ENCODE measurements at places on chromosomes 5 and 9. TPM values are rescaled to one million over a fixed set of nuclear protein-coding genes. Genes with fewer than 3 reads are reported as not detected.

GRCh38 chr9:116027096-116027495 lies 126.5 kb upstream of the PAPPA start:
- DNase-seq = no peak

The MARVELD2 gene
- 2.0 TPM for total RNA-seq

GRCh38 chr5:27906481-27906880 lies 868.1 kb upstream of the CDH9 start:
- DNase-seq = no peak

The SLC25A2 gene
- 0.48 TPM for total RNA-seq

DNA sequence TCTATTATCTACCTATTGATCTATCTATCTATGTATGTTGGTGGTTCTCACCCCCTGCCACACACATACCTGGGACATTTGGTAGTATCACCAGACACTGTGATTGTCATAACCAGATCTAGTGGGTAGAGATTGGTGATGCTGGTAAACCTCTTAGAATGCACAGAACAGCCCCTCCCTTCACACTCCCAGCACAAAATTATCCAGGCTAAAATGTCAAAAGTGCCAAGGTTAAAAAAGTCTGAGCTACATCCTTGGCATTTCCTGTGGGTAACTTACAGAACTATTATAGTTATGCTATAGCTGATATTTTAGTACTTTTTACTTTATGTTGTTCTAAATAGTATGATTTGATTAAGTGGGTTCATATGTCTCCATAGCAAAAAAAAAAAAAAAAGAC lies 151.0 kb downstream of the FER start:
- no peak for DNase-seq

GRCh38 chr9:3241290-3241689 lies 284.5 kb downstream of the RFX3 start:
- no peak for DNase-seq

GRCh38 chr5:59390074-59390659 lies 503.4 kb downstream of the PDE4D start:
- no peak for DNase-seq

- DNase-seq = no peak
These were observed 296.7 kb downstream of the CSNK1G3 start for GRCh38 chr5:123808461-123809380.

The SCGB3A2 gene
- not detected for total RNA-seq

GRCh38 chr5:116572350-116573278 lies 2.0 kb downstream of the SEMA6A start:
- DNase-seq = no peak

GRCh38 chr5:116507051-116507537 lies 67.5 kb downstream of the SEMA6A start:
- DNase-seq = no peak

The NHP2 gene
- 74.1 TPM for total RNA-seq

GRCh38 chr5:137069358-137069757 lies 429.8 kb downstream of the SPOCK1 start:
- DNase-seq = no peak

The DNAJA1 gene
- 81.9 TPM for total RNA-seq

GRCh38 chr5:149750596-149750995 lies 20.5 kb downstream of the PPARGC1B start:
- no peak for DNase-seq

DNA sequence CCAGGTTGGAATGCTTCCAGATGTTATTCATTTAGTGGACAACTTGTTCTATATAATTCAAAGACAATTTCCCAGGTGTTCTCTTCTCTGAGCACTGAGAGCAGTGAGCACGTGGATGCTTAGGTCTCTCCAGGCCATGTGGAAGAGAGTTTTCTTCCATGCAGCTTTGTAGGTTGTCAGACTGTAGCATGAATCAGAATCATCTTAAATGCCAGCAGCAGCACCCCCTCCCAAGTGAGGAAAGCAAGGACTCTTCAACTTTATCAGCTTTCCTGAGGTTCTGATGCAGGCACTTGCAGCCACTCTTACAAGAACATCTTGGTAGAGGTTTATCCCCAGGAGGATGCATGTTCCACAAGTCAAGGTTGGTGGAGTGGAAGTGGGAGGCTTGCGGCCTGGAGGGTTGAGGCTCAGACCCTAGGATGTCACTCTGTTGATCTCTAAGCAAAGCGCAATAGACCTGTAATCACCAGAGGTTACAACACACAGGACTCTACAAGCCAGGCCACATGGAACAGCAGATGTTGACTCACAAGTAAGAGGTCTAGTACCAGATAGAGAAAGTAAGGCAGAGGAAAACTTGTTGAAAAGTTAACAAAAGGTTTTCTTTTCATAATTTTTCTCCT lies 47.7 kb downstream of the UGCG start:
- no peak for DNase-seq

- no peak for DNase-seq
These were observed 818.8 kb upstream of the TYRP1 start for GRCh38 chr9:11874414-11874813.

DNA sequence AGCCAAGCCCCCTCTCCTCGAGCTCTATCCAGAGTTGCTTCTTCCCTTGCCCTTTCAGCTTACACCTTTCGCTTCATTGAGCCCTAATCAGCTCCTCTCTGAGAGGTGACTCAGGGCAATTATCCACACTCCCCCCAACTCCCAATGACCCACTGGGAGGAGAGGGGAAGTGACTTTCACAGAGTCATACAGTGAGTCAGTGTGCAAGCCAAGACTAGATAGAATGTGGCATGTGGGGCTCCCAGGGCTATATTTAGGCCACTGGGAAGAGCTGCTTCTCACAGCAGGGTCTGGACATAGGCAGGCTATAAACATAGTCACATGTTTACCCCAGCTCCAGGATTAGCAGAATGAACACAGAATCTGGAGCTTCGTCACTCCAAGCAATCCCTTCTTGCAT lies 57.4 kb downstream of the NRG2 start:
- DNase-seq = no peak

DNA sequence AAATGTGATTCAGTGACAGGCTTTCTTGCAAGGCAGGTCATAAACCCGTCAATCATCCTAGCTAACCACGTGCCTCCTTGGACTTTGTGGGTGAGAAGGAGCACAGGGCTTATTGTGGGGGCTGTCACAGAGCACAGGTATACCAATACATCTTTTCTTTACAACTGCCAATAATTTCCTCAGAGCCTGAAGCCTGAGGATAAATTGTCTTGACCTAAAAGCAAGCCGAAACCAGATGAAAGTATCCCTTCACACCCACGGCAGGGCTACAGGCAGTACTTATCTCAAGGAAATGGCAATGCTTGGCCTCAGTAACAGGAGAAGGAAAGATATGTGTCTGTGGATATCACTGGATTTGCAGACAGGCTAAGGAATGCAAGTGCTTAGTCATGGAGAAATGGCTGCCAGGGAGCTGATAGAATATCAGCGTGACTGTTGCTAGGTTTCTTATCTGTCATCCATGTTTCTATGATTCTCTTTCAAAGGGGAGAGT lies 90.3 kb upstream of the ZNF366 start:
- DNase-seq = no peak

The PCDHGA9 gene
- 0.97 TPM for total RNA-seq

- DNase-seq = no peak
These were observed 75.1 kb downstream of the ALDH7A1 start for GRCh38 chr5:126519637-126520592.

The NDUFA8 gene
- 49.7 TPM for total RNA-seq

The MYMK gene
- total RNA-seq = not detected

The TICAM2 gene
- total RNA-seq = 4.0 TPM

DNA sequence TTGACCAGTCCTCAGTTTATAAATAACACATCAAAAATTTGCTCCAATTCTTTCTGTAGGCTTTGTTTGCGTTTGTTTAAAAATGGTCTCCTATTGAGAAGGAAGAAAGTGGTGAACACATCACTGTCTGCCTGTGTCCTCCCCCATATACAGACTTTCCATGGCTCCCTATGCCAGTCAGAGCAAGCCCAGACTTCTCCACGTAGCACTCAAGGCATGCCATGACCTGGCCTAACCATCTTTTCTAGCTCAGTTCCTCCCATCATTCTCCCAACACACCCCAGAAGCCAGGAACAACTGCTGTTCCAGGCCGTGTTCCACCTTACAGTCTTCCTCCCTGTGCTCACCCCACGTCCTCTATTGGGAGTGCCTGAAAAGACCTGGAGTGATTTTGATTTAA lies 129.6 kb upstream of the ZNF618 start:
- DNase-seq = no peak

DNA sequence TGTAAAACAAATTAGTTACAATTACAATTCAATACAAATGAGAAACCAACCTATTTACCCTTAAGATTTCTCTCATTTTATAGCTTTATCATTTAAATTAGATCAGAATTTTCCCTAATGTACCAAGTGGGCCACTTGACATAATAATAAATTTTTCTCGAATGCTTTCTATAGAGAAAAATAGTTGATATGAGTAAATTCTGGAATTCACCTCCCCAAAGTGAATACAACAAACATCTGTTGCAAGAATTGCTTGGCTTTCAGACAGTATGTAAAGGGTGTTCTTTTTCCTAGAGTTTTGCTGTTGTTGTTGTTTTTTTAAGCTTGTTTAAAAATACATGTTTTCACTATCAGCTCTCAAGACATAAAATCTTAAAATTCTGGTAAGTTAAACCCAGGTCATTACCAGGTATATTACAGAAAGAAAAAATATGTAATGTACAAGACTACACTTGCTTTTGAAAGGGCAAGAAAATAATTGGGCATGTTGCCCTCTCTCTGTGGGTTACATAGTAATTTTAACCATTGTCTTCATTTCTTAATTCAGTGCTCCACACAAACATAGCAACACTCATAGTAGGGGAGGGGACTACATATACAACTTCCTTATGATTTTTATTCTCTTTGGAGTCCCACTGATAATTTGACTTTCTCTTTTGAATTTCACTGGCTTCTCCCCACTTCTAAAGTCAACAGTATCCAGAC lies 200.6 kb downstream of the ARL15 start:
- no peak for DNase-seq

GRCh38 chr5:136032564-136032963 lies 3.8 kb downstream of the TGFBI start:
- DNase-seq = no peak

GRCh38 chr5:167763772-167764171 lies 527.7 kb upstream of the WWC1 start:
- DNase-seq = no peak

The ANKRD31 gene
- total RNA-seq = 0.10 TPM

DNA sequence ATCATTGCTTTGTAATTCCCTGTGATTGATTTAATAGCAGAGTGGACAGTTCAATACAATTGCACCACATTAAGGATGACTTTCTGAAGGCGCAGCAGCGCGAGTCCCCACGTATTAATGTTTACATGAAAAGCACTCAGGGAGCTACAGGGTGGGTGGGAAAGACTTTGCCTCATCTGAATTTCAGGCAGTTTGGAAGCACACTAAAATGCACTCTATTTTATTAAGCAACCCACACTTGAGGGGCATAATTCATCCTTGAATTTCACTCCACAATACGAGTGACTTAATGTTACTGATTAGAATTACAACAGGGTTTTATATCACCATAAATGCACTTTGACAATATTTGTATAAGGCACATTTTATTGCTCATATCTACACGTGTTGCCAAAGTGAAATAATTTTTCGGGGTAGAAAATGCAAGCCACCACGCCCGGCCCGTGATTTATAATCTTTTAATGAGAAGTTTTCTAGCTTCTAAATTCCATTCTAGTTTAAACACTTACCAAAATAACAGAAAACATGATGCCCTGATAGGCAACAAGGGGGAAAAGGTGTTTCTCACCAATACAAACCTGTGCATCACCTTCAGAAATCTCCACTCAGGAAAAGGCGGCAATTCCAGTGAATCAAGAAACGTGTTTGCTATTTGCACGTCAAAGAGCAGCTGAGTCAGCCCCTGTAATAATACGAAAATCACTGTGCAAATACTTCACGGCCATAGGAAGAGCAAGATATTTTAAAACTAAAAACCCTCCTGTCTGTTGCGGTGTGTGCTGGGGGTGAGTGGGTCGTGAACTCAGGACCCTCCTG lies 40.5 kb downstream of the IRX4 start:
- no peak for DNase-seq

The KIF24 gene
- total RNA-seq = 0.90 TPM

The DOLK gene
- 22.2 TPM for total RNA-seq

The SLC34A3 gene
- not detected for total RNA-seq

The REXO4 gene
- 19.3 TPM for total RNA-seq

The AGPAT2 gene
- total RNA-seq = 23.4 TPM

DNA sequence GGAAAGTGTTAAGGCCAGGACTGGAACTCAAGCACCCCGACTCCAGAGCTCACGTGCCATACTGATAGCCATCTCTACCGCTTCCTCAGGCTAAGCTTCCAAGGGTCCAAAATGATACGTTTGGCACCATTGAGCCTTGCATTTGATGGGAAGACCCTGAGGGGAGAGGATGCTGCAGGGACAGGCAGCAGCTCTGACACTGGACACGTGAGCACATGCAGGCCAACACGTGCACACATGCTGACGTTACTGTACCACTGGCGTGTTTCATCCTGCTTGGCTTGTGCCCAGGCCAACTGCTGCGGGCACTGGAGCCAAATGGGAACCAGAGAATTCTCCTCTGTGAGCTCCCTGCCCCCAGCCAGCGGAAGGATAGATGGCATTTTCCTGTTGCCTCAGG lies 5.2 kb downstream of the FAT2 start:
- DNase-seq = no peak

Measured in chondrocyte (in vitro differentiated cells).